Mesothelial cell of epicardium (in vitro differentiated cells): ENCODE measurements at places on chromosomes 13 and 19. TPM values are rescaled to one million over a fixed set of nuclear protein-coding genes. Genes with fewer than 3 reads are reported as not detected.

GRCh38 chr19:13014101-13014920 is 19.0 kb downstream of the NFIX start:
- DNase-seq: no peak

DNA sequence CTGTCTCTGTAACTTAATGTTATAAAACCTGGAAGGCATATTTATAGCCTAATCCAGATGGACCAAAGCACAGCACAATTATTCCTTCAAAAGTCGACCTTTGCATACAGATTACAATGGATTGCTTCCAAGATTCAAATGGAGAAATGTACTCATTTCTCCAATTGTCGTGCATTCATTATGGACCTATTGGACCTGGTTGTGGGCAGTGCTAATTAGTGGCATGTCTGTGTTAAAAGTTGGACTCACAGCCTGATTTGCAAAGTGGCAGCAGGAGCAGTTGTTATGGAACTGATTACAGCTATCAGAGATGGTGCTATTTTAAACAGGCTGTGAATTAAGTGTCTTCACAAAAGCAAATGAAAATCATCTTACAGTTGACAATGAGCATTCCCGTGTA is 1529.3 kb upstream of the SLC10A2 start:
- DNase-seq: no peak

DNA sequence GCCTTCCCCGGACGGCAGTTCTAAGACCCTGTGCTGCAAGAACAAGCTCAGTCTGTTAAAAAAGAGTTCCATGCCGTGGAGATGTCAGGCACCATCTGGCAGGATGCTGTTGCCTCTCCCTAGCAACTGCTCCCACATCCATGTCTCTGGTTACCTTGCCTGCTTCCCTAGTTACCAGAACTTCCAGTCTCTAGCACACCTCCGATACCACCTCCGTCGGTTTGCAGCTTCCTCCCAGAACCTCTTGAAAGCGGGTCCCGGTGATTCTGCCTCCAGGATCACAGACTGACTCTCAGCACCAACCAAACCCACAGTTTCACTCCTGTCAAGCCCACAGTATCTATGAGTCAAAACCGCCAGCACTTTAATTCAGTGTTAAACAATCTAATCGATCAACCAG is 55.4 kb downstream of the KCTD12 start:
- DNase-seq: no peak

- no peak for DNase-seq
Observed at GRCh38 chr19:44142059-44142433, 692 bp downstream of the ZNF234 start.

- no peak for DNase-seq
Observed at GRCh38 chr13:76993021-76993420, 1.1 kb downstream of the CLN5 start.

DNA sequence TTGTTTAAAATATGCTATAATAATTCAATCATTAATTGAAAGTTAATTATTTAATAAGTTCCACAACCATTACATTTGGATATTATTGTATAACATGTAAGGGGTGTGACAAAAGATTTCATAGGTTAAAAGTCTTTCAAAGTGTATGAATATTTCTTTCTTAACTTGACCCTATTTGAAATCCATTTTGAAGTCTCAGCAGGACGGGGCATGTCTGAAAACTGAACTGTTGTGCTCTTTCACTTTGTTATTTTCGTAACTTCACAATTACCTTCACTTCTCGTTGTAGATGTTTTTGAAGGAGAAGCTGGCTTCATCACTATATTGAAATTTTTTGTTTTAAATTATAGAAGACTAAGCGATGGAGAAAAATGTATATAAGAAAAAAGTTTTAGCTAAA is 1775.7 kb downstream of the PCDH9 start:
- no peak for DNase-seq

DNA sequence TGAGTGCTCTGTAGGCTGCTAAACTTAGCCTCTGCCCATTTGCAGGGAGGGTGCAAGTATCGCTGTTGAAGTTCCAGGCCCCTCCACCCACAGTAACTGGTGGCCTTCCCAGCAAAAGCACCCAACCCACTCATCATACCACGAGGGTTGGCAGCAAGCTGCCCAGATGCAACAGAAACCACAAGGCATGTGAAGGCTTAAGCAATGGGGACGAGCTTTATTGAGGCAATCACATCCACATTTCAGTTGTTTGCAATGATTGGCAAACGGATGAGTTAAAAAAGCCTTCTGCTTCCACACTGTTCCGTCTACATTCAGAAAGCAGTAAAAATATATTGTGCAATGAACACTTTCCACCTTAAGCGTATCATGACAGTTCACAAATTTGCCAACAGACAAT is 10.3 kb downstream of the GJB6 start:
- DNase-seq: no peak

GRCh38 chr13:58379221-58379620 is 747.7 kb downstream of the PCDH17 start:
- DNase-seq: no peak

GRCh38 chr19:56642711-56643459 is at the start of gene SMIM17:
Gene SMIM17 (plus strand): TSS chr19:56643159. CDS start chr19:56645668, 2,509 bp downstream.
- DNase-seq: no peak

- DNase-seq: no peak
Observed at GRCh38 chr13:30647824-30648521, 30.3 kb downstream of the USPL1 start.

GRCh38 chr19:2728783-2729387 is 7.7 kb upstream of the DIRAS1 start:
- no peak for DNase-seq

DNA sequence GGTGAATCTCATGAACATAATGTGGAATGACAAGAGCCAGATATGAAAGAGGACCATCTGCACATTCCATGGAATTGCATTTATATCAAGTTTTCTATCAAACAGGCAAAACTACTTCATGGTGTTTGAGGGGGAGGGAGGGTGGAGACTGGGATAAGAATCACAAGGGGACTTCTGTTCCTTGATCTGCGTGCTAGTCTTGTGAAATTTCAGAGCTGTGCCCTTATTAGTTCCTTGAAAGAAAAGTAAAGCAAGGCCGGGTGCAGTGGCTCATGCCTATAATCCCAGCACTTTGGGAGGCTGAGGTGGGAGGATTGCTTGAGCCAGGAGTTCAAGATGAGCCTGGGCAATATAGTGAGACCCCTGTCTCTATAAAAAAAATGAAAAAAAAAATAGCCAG is 30.2 kb upstream of the CEBPG start:
- DNase-seq: no peak

DNA sequence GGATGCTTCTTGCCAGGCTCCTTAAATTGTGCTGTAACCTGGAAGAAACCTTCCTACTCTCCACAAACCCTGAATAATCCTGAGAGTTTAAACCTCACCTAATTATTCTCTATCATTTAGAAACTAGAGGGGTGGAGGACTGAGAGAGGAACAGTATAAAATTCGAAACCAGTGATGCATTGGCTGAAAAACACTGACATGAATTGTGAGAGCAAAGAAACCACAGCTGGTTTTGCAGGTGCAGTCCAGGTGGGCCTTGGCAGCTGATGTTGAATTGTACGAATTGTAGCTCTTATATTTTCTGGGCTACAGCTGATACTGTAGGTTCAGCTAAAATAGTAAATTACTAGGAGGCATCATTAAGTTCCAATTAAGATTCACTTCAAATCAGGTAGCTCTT is 227.0 kb upstream of the SLITRK5 start:
- no peak for DNase-seq

DNA sequence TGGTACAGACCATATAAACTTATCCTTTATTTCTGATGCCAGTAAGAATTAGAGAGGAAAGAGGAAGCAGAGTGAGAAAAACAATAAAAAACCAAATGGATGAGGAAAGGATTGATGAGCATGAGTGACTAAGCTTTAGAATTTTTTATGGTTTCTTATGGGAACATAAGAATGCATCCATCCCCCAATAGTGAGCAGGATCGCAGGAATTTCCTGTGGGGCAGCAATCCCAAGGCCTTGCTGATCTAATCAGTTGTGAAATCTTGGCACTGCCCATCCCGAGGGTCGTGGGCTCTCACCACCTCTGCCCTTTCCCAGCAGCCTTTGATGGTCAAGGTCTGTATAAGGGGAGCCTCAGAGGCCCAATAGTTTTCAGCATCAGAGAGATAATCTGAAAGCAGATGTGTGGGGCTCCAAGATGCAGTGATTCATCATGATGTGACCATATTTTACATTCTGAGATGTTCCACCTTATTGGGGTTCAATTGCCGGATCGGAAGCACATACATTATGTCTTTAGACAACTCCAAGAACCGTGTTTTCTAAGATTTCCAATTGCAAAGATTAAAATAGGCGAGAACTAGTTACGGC is 222.1 kb downstream of the DNAJC15 start:
- no peak for DNase-seq

DNA sequence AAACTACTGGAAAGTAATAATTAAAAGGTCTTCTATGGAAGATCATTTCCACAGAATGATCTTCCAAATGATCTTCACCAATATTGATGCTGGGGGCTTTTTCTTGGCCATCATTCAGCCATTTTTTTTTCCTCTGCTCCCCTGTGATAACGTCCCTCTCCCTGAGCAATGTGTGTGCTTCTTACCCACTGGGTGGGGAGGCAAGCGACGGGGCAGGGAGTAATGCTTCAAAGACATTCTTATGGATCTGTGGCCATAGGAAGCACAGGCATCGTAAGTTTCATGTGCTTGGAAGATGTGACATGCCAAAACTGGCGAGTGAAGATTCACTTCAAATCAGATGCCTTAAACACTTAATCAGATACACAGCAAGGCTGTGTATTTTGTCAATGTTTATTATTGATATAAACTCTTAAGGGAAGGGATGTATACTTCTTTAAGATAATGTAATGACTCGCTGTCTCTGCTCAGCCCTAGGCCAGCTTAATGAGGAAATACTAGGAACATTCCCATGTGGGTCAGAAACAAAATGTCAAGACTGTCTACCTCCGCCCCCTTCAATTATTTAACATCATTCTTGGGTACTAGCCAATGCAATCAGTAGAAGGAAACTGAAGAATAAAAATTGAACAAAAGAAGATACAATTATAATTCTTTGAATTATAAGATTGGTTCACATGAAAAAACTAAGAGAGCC is 34.1 kb upstream of the SERPINE3 start:
- no peak for DNase-seq

DNA sequence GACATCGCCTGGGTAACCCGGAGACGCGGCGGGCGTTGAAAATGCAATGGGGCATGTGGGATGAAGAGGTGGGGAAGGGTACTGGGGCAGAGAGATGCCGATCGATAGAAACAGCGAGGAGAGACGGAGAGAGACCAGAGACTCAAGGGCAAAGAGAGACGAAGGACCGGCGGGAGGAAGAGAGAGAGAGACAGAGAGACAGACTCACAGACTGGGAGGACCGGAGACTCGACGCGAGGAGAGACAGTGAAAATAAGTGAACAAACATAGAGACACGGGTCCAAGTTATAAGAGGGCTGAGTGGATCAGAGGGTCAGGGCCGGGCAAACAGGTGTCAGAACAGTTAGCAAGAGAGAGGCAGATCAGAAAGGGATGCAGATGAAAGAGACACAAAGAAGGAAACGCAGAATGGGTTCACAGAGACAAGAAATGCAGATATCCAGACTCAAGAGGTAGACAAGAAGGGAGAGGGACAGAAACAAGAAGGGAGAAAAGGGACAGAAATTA is 576 bp upstream of the MZF1 start:
- DNase-seq: no peak

DNA sequence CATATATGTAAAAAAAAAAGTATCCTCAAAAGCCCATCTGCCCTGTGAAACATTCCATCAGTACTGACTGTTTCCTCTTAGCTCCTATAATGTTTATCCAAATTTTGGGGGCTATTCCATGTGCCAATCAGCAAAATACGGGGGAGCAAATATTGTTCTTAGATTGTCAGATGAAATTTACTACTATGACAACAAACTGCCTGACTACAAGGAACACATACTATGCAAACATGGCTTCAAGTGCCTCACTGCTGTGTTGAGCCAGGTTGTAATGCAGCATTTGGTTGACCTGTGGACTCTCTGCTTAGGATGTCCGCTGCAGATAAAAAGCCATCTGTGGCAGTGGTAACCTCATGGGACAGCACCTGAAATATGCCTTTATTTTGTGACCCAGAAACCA is 98.2 kb upstream of the SCEL start:
- DNase-seq: no peak

Gene CATSPERD
- total RNA-seq: not detected in 3 replicates

Gene TNFRSF19
- total RNA-seq: 38.3 to 43.5 TPM (median 40.3 TPM) in 3 replicates

Gene C19orf18
- 2.7 to 4.1 TPM (median 3.3 TPM) in 3 replicates for total RNA-seq

Gene ZNF83
- total RNA-seq: 143 to 152 TPM (median 145 TPM) in 3 replicates

Gene CEACAM6
- total RNA-seq: not detected in 3 replicates

Gene DLL3
- 0.40 to 0.53 TPM (median 0.50 TPM) in 3 replicates for total RNA-seq
